T-cell (primary cell): ENCODE measurements at places on chromosomes 13 and 19.
A peak's percentile ranks its signal among the peaks of the same experiment; 100 is the strongest.

DNA sequence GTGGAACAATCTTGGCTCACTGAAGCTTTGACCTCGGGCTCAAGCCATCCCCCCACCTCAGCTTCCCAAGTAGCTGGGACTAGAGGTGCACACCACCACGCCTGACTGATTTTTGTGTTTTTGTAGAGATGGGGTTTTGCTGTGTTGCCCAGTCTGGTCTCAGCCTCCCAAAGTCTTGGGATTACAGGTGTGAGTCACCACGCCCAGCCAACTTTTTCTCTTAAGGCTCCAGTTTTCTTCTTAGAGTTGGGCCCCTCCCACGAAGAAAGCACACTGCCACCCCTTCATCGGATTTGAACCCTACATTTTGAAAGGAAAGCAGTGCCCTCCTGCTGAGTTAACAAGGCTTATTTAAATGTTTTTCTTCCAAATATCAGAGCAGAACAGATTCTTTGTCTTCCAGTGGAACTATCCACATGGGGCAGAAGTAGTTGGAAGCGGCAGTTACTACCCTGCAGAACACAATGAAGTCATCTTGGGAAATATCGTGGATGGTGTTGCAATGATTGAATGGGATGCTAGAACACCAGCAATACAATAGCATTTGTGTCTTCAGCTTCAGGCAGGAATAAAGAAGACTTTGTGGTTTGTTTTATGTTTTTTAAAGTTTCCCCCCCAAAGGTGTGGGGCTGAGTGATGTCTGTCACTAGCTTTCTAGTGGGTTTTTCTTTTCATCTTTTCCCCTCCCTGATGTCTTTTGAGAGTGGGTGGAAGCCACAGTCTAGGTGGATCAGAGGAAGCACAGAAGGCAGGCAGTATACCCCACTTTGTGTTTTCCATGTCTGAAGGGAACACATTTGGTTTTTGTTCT, 8.9 kb downstream of the ACTN4 start:
- peak; percentile 35 for DNase-seq

- DNase-seq: no peak
Observed at GRCh38 chr13:46775385-46776107, 21.4 kb downstream of the ESD start.

DNA sequence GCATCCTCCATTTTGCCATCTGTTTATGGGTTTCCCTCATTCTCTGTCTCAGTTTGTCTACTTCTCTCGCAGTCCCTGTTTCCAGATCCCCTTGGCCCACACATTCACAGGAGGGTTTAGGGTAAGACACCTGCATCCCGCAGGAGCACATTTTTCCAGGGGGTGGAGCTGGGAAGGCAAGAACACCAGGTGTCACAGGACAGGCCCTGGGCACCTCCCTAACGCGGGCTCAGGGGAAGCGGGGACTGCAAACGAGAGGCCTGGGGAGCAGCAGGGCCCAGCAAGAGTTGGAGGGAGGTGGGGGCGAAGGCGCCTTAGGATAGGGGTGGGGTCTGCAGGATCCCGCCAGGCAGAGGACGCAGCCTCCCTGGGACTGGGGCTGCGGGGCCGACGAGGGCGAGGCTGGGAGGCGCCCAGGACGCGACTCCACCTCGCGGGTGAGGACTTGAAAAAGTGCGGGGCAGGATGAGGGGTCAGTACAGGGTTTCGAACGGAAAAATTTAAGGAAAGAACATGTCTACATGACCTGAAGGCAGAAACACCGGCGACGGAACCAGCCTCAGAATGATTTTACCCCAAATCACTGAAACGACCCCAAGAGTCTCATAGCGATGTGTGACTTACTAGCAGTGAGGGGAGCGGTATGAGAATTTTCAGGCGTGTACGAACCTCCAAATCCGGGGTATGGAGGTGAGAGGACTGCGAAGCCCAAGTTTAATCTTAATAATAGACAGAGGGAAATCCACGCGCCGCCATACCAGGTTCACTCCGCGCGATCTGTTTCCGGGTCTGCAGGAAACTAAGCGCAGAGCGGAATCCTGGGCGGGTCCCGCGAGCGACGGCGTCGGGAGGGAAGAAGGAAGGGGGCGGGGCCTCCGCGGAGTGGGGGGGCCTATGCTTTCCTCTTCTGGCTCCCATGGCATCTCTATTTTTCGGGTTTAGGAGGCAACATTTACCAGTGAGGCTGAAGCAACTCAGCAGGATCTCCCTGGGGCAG, 7.1 kb upstream of the ERVV-2 start:
- DNase-seq: no peak

DNA sequence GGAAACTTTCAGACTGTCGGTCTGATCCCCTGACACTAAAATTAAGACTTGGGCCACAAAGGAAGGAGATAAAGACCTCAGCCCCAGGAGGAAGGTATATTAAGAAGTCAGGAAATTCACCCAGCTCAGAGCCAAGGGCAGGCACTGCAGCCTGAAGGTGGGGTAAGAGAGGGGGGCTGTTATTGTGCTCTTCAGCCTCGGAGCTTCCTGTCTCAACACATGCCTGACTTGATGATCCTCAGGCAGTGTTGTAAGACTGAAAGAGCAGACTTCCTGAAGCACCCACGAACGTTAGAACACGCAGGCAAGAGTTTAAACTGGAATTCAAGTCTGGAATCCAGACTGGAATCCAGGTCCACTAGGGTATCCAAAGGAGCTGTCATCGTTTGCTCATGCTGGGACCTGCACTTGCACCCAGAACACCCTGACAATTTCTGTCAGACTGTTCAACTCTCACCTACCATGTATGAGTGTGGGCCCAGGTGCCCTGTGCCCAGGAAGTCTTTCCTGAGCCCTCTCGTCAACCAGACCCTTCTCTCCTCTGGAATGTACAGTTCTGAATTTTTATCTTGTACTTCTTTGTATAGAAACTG, 10.7 kb upstream of the FLT1 start:
- peak; percentile 24 for DNase-seq

GRCh38 chr19:55257461-55258420, 1.1 kb downstream of the PPP6R1 start:
- DNase-seq: no peak

GRCh38 chr13:36438594-36439483, 6.5 kb downstream of the CCNA1 start:
- DNase-seq: no peak

DNA sequence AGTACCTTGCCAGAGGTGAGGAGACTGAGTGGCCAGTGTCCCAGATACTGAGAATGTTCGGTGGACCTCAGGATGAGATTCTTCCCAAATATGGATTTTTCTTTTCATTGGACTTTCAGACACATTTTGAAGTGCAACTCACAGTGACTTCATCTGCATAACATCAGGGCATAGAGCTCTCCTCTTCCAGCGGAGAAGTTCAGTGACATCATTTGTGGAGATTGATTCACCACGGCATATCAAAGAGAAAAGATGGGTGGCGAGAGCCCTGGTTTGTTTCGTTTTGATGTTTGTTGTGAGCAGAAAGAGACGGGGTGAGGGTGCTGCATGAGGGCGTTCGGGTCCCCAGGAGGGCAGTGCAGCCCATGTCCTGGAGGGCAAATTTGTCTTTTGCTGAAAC, 120.1 kb upstream of the GPR12 start:
- no peak for DNase-seq

GRCh38 chr19:42154471-42155323, 22.5 kb upstream of the POU2F2 start:
- no peak for DNase-seq

- DNase-seq: no peak
Observed at GRCh38 chr13:23871616-23872220, 17.5 kb downstream of the MIPEP start.

DNA sequence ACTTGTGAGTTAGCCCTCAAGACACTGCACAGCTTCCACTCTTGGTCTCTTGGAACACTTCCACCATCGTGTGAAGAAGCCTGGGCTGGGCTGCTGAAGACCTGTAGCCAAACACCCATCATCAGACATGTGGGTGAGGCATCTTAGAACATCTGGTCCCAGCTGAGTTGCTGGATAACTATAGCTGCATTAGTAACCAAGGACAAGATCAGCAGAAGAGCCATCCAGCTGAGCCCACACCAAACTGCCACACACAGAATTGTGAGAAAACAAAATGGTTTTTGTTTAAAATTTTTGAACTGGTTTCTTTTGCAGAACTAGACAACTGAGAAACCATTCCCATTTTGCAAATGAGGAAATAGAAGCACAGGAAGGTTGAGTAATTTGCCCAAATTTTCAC, 56.2 kb downstream of the CCNE1 start:
- no peak for DNase-seq

GRCh38 chr19:49513746-49514118, 1.3 kb downstream of the FCGRT start:
- no peak for DNase-seq

DNA sequence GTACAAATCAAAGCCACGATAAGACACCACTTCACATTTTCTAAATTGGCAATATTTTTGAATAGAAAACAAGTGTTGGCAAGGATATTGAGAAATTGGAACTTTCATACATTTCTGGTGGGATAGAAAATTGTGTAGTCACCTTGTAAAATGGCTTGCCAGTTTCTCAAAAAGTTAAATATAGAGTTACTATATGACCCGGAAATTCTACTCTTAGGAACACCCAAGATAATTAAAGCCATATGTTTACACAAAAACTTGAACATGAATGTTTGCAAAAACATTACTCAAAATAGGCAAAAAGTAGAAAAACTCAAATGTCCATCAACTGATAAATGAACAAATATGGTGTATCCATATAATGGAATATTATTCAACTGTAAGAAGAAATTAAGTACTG, 552.5 kb downstream of the TBC1D4 start:
- no peak for DNase-seq

GRCh38 chr19:3346677-3347353, 19.6 kb upstream of the NFIC start:
- no peak for DNase-seq

DNA sequence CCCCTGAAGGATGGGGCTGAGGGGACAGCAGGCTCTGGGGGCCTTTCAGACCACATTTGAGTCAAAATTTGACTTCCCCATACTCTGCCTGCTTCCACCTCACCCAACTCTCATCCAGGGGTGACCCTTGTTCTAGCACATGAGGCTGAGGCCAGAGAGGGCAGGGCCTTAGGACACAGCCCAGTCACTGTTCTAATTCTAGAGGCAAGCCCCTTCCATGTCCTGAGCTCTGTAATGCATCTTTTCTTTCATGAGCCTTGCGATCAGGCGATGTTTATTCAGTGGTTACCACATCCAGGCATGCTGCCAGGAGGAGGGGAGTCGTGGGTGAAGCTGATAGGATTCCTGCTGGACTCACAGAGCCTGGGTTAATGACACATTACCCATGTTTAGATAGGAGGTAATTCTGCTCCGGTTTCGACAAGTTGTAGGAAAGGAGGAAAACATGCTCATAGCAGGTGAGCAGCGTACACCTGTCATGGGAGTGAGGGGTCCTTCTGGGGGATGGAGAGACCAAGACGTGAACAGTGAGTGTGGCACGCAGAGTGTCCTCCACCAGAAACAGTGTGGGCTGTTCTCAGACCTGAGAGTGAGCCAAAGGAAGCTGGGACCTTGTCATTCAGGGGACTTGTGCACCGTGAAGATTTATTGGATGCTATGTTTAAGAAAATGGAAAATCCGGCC, 9.3 kb downstream of the RPS9 start:
- no peak for DNase-seq

DNA sequence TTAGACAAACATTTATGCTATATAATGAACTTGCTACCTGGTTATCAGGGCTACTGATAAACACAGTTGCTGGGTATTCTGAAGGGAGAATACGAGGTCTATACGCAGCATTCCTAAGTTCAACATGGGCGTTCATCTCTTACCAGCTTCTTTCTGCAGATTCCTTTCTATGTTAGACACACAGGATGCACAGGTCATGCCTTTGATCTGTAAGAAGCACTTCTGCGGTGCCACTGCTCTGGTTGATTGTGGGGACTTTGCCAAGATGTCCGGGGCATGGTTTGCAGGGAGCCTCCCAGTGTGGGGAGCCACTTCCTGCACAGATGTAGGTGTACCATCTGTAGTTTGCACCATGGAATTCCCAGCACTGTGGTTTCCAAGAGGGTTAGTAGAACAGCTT, 40.9 kb downstream of the ATP7B start:
- no peak for DNase-seq

DNA sequence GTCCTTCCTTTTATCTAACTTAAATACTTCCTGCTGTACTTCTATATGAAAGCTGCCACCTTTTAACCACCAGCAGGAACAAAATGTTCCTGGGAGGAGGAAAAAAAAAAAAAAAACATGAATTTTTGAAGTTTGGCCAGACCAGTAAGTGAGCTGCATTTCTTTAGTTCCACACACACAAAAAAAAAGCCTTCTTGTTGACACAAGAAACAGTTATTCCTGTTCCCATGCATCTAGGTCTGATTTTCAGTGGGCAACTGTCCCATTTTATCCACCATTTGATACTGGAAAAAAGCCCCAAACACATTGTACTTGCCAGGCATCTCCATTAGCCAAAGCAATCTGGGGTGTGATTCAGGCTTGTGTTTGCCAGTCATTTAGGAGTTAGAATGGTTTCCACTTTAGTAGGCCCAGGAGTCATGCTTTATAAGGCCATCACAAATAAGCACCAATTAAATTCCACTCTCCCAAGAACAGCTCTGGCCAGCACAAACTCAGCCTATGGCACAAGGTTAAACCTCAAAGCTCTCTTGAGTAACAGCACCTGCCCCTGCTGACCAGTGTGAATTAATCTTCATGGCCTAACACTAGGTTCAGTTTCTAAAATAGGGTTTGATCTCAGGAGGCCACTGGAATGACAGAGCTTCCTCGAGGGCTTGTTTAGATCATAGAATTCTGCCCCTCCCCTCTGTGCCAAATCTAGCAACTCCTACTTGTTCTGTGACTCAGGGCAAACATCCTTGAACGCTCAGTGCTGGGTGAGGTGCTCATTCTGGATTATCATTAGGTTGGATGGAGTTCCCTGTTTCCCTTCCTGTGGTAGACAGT, 67.1 kb downstream of the NUFIP1 start:
- DNase-seq: no peak

- no peak for DNase-seq
Observed at GRCh38 chr13:111006506-111007031, 91.7 kb upstream of the ANKRD10 start.

DNA sequence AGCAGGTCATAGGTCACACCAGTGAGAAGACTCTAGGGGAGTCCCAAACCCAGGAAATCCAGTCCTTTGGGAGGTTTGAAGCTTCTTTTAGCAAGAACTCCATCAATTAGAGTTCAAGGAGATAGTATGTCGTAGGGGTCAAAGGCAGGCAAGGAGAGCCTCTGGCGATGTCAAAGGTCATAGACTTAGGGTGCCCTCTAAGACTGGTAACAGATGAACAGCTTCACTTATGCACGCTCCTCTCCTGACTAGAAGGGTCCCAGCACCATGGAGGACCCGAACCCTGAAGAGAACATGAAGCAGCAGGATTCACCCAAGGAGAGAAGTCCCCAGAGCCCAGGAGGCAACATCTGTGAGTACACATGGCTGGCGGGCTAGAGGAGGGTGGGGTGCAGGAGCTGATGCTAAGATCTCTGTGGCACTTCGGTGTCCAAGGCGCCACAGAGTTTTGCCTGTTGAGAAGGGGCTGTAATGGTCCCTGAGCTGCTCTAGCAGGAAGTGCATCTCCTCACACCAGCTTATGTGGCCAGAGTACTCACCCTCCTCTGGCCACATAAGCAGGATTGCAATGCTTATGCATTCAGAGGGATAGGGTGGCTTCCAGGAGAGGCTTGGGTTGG, 557 bp downstream of the ZNF576 start:
- no peak for DNase-seq
